Omental fat pad (tissue), 4 donors: ENCODE measurements at places on chromosomes 6 and 20.

DNA sequence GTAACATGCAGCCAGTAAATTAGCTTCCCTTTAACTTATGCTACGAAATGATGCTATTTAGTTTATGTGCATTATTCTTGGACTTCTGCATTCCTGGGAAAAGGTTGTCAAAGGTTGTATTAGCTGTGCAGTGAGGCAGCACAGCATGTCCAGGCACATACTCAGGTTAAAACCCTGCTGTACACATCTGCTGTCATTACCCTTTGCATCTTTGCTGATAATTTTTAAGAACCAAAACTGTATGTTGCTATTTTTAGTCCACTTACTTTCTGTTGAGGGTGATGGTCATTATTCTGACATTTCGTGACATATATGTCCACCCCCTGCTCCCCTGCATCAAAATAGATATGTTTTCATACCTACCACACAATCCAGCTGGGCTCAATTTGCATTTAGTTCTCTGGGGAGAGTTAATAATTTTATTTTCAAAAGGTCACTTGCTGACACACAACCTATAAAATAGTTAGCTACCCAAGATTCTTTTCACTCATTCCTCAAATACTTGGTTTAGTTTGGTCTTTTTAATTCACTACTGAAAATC lies 142.5 kb upstream of the SPACA1 start:
- no peak for DNase-seq

GRCh38 chr6:134534708-134535149 lies 216.8 kb upstream of the SGK1 start:
- DNase-seq = no peak

GRCh38 chr6:107173779-107174178 lies 58.5 kb upstream of the BEND3 start:
- no peak for DNase-seq

DNA sequence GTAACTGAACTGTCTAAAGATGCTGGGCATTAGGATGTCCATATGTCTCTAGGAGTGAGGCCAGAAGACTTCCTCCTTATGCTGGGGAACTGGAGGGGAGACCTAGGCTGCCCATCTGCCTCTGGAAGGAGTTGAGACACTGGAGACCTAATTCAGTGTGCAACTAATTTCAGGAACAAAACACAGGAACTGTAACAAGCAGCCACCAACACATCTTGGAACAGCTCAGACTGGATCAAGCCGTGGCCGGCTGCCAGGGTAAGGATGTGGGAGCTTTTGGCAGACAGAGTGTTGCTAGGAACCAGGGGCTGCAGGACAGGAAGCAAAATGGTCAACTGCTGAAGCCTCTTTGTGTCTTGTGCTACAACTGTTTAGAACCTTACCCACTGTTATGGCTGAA lies 16.4 kb upstream of the MAS1 start:
- no peak for DNase-seq
